ENCODE measurements at places on chromosomes 4 and X. TPM values are rescaled to one million over a fixed set of nuclear protein-coding genes. Genes with fewer than 3 reads are reported as not detected.

DNA sequence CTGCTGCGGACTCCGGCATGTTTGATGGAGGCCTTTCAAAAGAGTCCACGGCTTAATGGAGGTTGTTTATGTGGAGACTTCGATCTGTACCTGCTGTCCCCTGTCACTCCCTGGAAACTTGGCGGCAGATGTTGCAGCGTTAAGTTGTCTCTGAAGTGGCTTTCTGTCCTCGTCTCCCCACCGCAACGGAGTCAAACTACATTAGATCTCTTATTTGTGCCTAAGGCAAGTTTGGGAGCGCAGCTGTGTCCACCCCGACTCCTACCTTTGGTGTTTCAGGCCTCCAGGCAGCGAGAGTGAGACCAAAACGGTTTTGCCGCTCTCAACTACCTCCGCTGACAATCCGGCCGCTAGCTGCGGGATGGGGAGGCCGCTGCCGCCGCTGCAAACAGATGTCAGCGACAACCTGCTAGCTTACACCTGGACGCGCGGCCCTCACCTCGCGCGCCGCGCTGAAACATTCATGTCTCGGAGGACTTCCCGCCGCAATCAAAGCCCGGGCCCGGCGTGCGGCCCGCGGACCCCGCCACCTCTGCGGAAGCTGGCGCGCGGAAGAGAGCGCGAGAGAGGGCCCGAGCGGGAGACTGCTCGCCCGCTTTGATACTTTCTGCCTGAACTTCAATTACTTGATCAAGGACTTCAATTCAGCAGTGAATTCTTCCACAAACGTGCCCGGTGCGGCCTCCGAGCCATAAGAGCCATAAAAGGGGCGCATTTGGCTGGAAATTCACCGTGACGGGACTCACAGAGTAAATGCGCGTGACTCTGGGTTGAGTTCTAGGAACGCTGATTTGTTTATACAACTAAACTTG, 108.4 kb downstream of the ANTXR2 start:
- no peak for DNase-seq
- H3K27me3 ChIP-seq, result no peaks in the 10 kb centered on the region
- no peak overlapping the region for H3K27ac ChIP-seq
- H3K36me3 ChIP-seq, result no peaks in the 10 kb centered on the region
- no peaks in the 10 kb centered on the region for H3K4me1 ChIP-seq

DNA sequence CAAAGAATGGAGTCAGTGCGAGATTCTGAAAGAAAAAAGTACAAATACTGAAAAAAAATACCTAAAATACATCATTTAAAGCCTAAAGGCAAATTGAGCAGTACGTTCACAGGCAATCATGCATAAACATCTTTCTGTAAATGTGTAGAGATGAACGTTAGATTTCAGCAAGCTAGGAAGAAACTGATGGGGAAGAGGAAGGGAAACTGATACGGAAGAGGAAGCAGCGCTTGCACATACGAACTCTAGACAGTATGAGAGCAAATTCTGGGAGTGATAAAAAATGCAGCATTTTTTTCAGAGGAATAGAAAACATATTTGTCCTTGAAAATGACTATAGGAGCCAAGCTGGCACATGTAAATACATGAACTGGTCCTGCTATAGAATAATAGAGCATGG, 9.4 kb downstream of the ANKRD50 start:
- no peak overlapping the region for H3K27ac ChIP-seq
- H3K4me3 ChIP-seq, result no peak overlapping the region
- no peaks in the 10 kb centered on the region for H3K36me3 ChIP-seq
- H3K4me1 ChIP-seq, result peaks cover 9% of the 10 kb centered on the region
- no peaks in the 10 kb centered on the region for H3K27me3 ChIP-seq
- no peak for DNase-seq

DNA sequence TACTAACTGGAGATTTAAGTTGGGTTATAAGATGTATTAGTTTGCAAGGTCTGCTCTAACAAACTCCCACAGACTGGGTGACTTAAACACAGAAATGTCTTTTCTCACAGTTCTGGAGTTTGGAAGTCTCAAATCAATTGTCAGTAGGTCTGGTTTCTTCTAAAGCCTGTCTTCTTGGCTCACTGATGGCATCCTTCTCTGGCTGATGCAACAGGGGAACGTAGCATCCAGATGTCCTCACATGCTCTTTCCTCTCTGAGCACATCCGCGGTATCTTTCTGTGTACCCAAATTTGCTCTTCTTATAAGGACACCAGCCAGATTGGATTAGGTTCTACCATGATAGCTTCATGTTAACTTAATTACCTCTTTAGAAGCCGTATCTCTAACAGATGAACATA, 63.2 kb upstream of the BMP3 start:
- no peaks in the 10 kb centered on the region for H3K4me1 ChIP-seq
- H3K27ac ChIP-seq, result no peak overlapping the region
- H3K4me3 ChIP-seq, result no peak overlapping the region
- H3K27me3 ChIP-seq, result no peaks in the 10 kb centered on the region
- H3K36me3 ChIP-seq, result no peaks in the 10 kb centered on the region

GRCh38 chr4:106258145-106259045, 57.6 kb downstream of the TBCK start:
- no peaks in the 10 kb centered on the region for H3K27me3 ChIP-seq
- no peaks in the 10 kb centered on the region for H3K36me3 ChIP-seq
- no peak for DNase-seq
- H3K4me3 ChIP-seq, result no peak overlapping the region
- H3K4me1 ChIP-seq, result peaks cover 2% of the 10 kb centered on the region

- H3K27ac ChIP-seq, result no peak overlapping the region
- no peaks in the 10 kb centered on the region for H3K4me1 ChIP-seq
- H3K27me3 ChIP-seq, result no peaks in the 10 kb centered on the region
- no peak for DNase-seq
- no peaks in the 10 kb centered on the region for H3K36me3 ChIP-seq
Observed at GRCh38 chr4:59126159-59126558, 2016.0 kb upstream of the IGFBP7 start.

GRCh38 chrX:20267931-20268701, 1.4 kb upstream of the RPS6KA3 start:
- DNase-seq, result peak; percentile 73
- H3K4me3 ChIP-seq, result peak overlapping the region; percentile 21
- H3K4me1 ChIP-seq, result peaks cover 7% of the 10 kb centered on the region
- H3K36me3 ChIP-seq, result no peaks in the 10 kb centered on the region
- peak overlapping the region; percentile 84 for H3K27ac ChIP-seq
- H3K27me3 ChIP-seq, result no peaks in the 10 kb centered on the region

The MTTP gene
- not detected for polyA plus RNA-seq

The CACNA1F gene
- 0.30 TPM for polyA plus RNA-seq

The LGI2 gene
- polyA plus RNA-seq, result 0.72 TPM

The RHOXF2 gene
- polyA plus RNA-seq, result not detected

Data from pancreas (tissue), 10 donors.